AG09309 (cell line): ENCODE measurements at places on chromosomes 2 and 18.

- no peak for DNase-seq
Observed at GRCh38 chr2:215419769-215420470, 15.9 kb downstream of the FN1 start.

GRCh38 chr2:222445227-222445626 lies 20.9 kb downstream of the SGPP2 start:
- no peak for DNase-seq

DNA sequence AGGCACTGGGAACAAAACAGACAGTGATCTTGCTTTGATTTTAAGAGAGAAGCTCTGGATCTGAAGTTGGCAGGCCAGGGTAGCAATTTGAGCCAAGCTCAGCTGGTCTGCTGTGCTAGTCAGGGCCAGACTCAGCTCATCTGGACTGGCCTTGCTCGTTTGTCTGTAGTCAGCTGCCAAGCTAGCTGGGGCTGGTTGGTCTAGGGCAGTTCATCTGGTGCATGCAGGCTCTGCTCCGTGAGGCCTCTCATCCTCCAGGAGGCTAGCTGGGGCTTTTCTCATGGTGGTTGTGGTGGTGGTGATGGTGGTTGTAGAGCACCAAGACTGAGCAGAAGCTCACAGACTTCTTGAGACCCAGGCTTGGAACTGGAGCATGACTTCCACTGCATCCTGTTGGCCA lies 10.3 kb downstream of the FBLN7 start:
- no peak for DNase-seq

DNA sequence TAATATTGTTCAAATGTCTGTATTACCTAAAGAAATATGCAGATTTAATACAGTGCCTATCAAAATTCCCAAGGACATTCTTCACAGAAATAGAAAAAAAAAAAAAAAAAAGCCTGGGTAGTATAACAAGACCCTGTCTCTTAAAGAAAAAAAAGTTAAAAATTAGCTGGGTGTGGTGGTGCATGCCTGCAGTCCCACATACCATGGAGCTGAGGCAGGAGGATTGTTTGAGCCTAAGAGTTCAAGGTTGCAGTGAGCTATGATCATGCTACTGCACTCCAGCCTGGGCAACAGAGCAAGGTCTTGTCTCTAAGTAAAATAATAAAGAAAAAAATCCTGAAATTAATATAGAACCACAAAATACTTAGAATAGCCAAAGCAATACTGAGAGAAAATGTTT lies 51.9 kb downstream of the SLC16A14 start:
- no peak for DNase-seq

GRCh38 chr2:119155633-119156032 lies 2.9 kb downstream of the C1QL2 start:
- no peak for DNase-seq

DNA sequence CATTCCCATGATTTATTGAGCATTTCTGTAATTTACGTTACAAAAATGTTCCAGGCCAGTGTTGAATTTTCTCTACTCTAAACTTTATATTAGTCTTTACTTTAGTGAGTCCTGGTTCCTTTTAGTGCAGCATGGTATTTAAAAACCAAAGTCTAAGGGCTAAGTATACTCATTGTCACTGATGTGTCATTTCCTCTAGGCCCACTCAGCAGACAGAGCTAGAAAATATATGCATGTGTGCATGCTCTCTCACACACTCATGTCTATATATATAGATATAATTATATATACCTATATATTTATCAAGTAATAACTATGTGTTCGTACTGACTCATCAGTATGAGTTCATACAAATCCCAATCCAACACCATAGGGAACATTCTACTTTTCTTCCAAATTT lies 132.5 kb upstream of the SLC8A1 start:
- no peak for DNase-seq

GRCh38 chr2:29317077-29317517 lies 201.9 kb downstream of the CLIP4 start:
- peak; percentile 23 for DNase-seq

DNA sequence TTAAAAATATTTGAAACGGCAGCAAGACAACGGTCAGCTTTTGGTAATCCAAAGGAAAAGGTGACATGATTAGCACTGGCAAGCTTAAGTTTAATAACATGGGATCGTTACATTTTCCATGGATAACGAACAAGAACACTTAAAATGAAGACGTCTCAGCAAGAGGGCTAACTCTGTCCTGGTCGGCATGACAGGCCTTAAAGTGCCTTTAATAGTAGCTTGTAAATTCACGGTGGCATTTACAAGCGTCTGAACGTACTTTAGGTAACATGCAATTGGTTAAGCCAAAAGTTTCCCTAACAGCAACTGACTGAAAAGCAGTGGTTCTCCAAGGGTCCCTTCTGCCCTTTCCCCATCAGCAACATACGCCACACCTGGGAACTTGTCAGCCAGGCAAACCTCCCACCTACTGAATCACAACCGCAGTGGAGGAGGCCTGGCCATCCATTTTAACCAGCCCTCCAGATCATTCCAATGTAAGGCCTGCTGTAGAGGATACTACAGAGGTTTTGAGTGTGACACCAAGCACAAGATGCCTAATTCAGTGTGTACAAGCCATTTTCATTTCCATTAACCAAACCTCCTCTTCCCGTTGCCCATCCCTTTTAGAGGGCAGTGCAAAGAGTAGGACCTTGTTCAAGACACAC lies 4.4 kb downstream of the TGFA start:
- DNase-seq = no peak

DNA sequence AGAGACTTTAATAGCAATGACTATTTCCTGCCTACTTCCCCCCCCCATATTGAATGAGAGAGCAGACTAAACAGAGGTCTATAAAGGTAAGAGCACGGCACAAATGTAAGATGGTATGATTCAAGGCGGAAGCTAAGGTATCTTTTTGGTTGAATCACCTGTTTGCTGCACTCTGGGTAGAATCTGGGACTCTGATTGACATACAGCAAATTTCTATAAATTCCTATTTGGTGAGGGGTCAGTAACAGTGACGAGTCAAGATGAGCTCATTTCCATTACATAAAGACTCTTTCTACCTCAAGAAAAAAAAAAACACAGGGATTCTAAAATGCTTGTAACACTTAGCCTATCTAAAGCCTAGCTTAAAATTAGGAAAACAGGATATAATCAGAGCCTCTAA lies 297.3 kb downstream of the TNS1 start:
- no peak for DNase-seq

GRCh38 chr2:177984749-177985148 lies 87.8 kb downstream of the PDE11A start:
- DNase-seq = no peak

GRCh38 chr2:222352981-222353380 lies 54.2 kb upstream of the PAX3 start:
- DNase-seq = no peak

DNA sequence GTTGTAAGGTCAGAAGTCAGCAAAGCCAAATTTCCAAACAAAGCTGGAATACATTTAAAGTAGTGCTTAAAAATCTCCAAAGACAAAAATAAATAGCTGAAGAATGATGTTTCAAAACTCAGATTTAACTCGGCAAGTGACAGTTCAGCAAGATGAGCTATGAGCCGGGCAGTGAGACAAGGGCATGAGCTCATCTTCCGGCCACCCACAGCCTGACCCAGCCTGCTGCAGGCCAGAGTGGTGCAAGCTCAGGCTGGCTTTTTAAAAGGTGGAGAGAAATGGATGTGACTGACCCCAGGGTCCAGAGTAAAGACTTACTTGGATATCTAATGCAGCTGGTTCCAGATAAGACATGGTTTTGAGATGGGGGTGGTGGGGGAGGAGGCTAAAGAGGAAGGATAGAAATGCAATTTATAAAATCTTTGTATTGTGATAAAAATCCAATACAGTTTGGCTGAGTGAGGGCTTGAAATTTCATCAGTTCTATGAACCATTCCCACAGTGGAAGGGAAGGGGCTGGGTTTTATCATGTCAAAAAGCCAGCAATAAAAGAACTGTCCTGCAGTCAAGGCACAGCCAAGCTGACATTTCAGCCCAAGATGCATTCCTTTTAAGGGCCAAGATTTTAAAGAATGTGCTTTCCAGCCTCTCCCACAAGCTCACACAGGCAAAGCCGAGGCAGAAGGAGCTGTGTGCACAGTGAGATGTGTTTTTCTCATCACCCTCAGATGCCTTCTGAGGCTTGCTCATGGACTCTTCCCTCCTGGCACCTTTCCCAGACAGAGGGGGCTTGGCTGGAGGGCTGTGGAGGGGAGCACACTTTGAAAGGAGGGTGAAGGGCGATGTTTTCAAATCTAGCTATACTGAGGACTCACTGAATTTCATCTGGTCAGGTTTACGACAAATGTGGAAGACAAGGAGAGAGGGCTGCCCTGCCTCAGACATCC lies 97.9 kb upstream of the KLHL29 start:
- peak; percentile 56 for DNase-seq

- peak; percentile 59 for DNase-seq
Observed at GRCh38 chr2:31337860-31338259, 76.7 kb downstream of the XDH start.

- DNase-seq = no peak
Observed at GRCh38 chr2:22079583-22079982, 955.8 kb downstream of the TDRD15 start.

GRCh38 chr2:64594226-64594989 lies 59.3 kb downstream of the SERTAD2 start:
- peak; percentile 71 for DNase-seq

- DNase-seq = no peak
Observed at GRCh38 chr2:96353606-96354101, 18.1 kb downstream of the NCAPH start.

DNA sequence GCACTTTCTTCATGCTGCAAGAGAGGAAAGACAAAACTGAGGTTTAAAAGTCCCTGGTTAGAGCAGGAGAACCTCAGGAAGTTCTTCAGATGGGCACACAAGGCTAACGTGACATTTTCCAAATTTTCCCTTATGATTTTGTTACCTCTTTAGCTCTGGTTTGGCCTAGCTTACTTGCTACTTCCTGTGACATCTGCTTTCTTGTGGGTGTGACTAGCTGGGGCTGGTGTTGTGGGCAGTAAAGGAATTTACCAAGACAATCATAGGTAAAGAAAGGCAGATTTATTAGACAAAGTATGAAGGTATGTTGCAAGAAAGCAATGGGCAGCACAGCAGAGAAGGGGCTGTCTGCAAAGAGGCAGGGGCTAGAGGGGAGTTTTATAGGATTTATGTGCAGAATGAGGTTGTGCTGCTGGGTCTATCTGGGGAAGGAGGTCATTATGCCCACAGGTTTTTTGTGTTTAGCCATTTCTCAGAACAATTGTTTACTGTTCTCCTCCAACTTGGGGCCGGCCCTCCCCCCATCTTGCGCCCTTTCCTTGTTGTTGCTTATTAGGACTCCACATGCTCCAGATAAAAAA lies 6.7 kb upstream of the TNP1 start:
- no peak for DNase-seq

DNA sequence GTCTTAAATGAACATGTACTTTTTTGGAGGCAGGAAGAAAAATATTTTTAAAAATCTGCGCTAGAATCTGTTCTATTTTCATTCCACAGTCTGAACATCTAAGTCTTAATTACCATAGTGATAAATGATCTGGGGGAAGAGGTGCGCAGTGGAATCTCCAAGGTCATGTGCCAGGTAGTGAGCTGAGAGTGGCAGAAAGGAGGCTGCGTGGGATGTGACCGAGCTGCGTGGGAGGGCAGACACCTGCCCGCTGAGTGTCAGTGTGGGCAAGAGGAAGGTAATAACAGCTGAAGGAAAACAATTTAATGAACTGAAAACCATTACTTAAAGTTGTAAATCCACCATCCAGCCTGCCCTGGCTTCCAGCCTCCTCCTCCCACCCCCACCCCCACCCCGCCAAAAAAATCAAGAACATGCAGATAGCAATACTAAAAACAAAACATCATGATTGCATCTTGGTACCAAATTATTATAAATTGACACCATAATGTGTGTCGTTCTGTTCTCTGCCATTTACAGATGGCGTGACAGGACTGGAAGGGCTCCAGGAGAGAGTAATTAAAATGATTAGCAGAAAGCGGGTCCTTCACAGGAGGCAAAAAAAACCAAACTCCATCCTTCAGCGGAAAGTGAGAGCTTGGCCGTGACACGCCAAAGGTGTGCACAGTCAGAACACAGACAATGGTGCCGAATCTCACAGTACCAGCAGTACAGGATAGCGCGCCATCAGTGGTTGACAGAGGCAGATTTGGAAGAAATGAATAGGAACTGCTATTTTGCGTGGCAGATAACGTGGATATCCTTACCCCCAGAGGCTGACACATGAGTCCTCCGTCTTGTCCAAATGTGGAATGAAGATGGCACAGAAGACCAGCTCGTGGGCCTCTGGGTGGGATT lies 11.4 kb upstream of the DTNB start:
- no peak for DNase-seq

GRCh38 chr2:210442457-210442856 lies 34.1 kb downstream of the LANCL1 start:
- DNase-seq = no peak

- no peak for DNase-seq
Observed at GRCh38 chr18:61572084-61572655, 238.9 kb downstream of the CDH20 start.

DNA sequence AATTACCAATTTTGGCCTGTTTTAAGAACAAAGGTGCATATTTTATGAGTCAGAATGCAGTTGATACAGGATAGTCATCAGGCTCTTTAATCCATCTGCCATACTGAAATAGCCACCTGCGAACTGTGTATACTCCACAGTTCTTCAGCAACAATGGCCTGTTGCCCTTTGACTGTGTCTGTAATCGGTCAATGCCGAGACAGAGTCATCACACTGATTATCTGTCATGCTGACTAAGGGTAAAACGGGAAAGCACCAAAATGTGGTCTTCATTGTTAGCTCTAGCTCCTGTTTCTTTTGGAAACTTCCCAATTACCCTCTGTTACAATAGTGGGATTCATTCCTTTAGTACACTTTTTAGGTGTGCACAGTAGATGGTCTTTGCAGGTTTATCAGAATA lies 871.7 kb downstream of the DPP10 start:
- no peak for DNase-seq

GRCh38 chr2:109188496-109188890 lies 59.5 kb downstream of the SH3RF3 start:
- DNase-seq = no peak

GRCh38 chr2:209473930-209474419 lies 50.1 kb downstream of the MAP2 start:
- peak; percentile 94 for DNase-seq

DNA sequence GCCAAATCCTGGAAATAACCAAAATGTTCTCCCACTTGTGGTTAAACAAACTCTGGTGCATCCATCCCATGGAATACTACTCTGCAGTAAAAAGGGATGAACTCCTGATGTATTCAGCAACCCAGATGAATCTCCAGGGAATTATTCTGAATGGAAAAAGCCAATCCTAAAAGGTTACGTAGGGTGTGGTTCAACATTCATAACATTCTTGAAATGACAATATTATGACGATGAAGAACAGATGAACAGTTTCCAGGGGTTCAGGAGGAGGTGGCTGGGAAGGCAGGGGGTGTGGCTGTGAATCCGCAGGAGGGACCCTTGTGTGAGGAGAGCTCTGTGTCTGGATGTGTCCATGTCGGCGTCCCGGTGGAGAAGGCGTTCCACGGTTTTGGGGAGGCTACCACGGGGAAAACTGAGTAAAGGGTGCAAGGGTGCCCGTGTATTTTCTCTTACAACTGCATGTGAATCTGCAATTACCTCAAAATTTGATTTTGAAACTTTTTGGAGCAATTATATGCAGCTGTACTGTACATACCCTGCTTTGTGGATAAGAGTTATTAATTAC lies 47.3 kb downstream of the KCNG2 start:
- DNase-seq = no peak
